Stimulated activated CD8-positive, alpha-beta memory T cell treated with anti-CD3 and anti-CD28 coated beads, Interleukin-4, amount 100 ng/mL, for 1 hour (primary cell): ENCODE measurements at places on chromosomes 12 and 14.

DNA sequence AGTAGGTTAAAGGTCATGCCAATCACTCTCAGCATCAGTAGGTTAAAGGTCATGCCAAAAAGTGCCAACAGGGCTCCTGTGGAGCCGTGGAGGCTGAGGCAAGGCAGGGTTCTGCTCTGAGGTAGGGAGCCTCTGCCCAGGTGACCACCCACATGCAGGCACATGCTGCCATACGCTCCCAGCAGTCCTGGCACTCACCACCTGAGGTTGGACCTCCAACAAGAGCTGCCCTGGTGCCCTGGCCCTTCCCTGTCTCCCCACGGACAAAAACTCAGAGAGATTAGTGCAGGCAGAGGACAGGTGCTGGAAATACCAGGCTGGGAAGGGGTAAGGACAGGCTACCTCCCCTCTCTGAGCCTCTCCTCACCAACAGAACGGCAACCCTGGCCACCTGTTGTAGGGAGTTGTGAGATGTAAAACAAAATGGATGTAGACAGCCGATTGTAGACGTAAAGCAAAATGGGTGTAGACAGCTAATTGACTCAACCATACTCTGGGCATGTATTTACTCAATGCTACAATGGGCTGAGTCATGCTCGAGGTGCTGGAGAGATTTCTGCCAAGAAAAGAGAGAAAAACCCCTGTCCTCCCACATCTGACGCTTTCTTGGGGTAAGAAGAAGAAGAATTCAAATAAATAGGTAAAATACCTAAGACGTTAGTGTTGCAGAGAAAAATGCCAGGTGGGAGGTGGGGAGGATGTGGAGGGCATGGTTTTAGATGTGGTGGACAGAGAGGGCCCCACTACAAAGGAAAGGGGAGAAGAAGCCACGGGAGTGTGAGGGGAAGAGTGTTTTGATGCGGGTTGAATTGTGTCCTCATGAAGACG lies 32.4 kb downstream of the LTBP2 start:
- no peak for DNase-seq

DNA sequence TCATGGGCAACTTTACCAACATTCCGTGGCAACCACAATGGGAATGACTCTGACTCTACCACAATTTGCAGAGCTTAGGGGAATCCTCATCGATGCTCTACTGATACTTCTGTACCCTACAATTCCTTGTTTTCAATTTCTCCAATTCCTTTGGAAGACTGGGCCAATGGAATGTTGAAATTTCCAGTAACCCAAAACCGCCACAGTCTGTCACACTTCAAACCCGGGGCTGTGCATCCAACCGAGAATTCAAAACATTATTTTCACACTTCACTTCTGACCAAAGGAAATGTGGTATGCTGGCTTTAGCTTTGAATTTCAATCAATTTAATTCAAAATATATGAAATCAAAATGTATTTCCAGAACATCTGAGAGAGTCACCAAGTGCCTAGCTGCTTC lies 951.4 kb downstream of the VRK1 start:
- DNase-seq = no peak

GRCh38 chr14:64790478-64790877 lies 86.3 kb downstream of the PLEKHG3 start:
- no peak for DNase-seq

- no peak for DNase-seq
Measured at GRCh38 chr14:94880876-94881275, 111.0 kb upstream of the GSC start.

DNA sequence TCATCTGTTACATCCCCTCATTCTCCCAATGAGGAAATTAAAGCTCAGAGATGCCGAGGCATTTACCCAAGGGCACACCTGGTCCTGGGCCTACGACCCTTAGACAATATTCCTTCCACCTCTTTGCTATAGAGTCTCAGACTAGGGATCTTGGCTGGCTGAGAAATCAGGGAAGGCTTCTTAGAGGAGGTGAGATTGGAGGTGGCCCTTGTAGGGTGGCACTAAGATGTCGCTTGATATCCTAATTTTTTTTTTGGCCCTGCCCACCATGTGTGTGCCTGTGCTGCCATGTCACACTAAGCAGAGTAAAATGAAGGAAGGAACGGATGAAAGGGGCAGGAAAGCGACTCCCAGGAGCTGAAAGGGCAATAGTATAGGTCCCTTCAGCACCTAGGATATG lies 20.6 kb downstream of the BDKRB2 start:
- no peak for DNase-seq

DNA sequence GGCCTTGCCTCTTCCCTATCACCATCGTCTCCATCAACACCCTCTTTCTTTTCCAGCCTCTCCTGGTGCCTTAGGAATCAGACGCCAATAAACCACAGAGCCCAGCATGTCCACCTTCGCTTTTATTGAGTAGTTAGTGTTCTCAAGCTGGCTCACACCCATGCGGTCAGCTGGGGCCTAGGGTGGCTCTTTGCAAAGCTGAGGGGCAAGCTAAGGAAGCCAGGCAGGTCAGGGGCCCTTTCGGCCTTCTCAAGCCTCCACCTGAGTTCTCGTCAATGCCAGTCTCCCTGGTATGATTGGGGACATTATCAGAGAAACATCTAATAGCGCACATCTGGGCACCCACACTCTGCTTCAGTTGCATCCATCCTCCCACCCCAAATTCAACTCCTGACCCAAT lies 737 bp upstream of the TEX52 start:
- DNase-seq = no peak

GRCh38 chr12:105322070-105322469 lies 8.4 kb upstream of the C12orf75 start:
- no peak for DNase-seq

- no peak for DNase-seq
Measured at GRCh38 chr14:104405360-104406226, 174.0 kb upstream of the C14orf180 start.

- no peak for DNase-seq
Measured at GRCh38 chr14:53716578-53716977, 240.0 kb downstream of the BMP4 start.

- DNase-seq = no peak
Measured at GRCh38 chr14:60288279-60288678, 39.3 kb downstream of the PPM1A start.

GRCh38 chr14:58066115-58066514 lies 85.9 kb downstream of the ARMH4 start:
- DNase-seq = no peak

DNA sequence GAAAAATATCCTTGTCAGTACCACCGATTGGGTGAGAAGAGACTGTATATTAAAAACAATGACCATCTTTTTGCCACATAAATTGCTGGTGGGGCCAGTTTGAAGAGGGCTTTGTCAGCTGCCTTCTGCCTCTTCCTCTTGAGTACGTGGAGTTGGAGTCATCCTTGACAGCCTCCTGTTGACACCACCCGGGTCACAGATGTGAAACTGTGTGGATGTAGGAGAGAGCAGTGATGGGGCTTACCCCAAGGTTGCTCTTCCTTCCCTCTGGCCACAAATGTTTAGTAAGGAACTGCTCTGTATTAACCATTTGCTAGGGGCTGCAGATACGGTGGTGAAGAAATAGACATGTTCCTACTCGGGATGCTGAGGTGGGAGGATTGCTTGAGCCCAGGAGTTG lies 12.2 kb downstream of the PTPN11 start:
- DNase-seq = no peak

GRCh38 chr14:74649673-74650072 lies 37.6 kb upstream of the LTBP2 start:
- no peak for DNase-seq

GRCh38 chr12:43318021-43318420 lies 234.0 kb downstream of the ADAMTS20 start:
- no peak for DNase-seq

DNA sequence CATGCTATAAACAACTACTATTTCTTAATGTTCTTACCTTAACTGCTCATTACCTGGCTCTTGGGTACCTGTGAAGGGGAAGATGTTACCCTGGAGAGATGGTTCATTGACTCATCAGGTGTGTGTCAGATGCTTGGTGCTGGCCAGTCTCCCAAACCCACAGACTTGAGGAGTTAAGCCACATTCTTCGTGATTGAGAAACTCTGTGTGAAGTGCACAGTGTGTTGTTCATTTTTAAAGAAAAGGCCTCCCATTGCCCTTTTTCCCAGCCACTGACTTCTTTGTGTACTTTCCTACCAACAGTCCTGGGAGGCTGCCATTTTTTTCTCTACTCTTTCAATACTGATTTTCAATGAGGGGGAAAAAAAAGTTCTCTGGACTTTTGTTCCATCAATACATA lies 3.2 kb downstream of the MGST1 start:
- no peak for DNase-seq

DNA sequence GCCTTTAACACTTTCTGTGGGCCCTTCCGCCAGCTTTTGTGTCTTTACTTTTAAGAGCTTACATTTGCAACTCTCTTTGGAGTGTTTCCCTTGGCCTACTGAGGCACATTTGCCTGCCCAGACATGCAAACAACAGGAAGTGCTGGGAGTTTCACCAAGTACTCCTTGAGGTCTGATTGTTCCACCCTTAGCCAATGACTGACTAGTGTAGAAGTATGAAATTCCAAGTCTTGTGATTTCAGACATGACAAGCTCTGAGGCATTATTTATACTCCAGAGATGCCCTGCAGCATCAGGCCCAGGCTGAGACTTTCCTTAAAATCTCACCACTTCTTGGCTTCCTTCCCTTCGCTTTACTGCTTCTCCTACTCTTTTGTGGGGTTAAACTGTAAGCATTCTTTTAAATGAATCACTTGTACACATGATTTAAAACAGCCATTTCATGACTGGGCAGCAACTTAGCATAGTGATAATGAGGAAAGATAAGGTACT lies 174.1 kb downstream of the SLC6A15 start:
- DNase-seq = no peak

- no peak for DNase-seq
Measured at GRCh38 chr14:64970776-64971477, 1.2 kb downstream of the RAB15 start.
